ENCODE measurements at places on chromosomes 5 and 9. TPM values are rescaled to one million over a fixed set of nuclear protein-coding genes. Genes with fewer than 3 reads are reported as not detected.

AFAP1L1 gene
- total RNA-seq = not detected

DNA sequence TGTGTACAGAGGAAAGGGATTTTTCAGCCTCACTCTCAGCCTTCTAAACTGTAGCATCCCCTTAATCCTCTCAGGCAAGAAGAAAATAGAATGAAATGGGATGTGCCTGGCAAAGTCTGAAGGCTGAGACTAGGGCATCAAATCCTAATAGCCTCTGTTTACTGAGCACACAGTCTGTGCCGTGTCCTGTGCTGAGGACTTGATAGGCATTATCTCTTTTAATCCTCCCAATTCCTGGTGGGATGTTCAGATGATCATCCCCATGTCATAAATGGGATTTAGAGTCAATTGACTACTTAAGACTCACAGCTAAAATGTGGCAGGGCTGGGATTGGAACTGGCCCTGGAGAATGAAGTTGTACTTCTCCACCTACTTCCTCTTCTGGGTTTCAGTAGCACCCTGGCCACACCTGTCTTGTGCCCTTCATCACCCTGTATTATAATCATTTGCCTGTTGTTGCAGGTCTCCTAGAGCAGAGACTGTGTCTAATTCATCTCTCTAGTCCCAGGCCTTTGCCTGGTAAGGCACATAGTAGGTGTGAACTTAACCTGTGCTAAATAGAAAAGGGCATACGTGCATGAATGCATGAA, 81.0 kb downstream of the WWC1 start:
- no peak overlapping the region for H3K27ac ChIP-seq
- DNase-seq = no peak
- H3K27me3 ChIP-seq = no peaks in the 10 kb centered on the region
- no peak overlapping the region for H3K4me3 ChIP-seq

DNA sequence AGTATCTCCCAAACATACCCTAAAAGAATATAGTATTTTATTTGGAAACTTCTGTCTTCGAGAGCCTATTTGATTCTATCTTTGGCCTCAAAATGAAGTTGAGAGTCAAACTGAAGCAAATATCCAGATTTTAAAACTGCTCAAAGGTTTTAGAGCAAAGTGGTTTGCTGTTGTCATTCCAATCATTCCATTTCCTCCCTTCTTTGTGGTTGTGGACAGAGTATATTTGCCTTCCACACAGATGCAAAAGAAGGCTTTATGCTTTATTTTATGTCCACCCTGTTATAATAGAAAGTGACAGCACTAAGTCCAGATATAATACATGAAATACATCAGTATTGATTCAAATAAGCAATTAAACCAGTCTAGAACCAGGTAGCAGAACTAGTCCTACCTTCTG, 12.4 kb downstream of the GZMK start:
- no peak overlapping the region for H3K4me3 ChIP-seq
- H3K4me1 ChIP-seq = peaks cover 55% of the 10 kb centered on the region
- no peaks in the 10 kb centered on the region for H3K27me3 ChIP-seq
- DNase-seq = no peak
- peaks cover 33% of the 10 kb centered on the region for H3K36me3 ChIP-seq
- H3K27ac ChIP-seq = peak overlapping the region; percentile 98

DNA sequence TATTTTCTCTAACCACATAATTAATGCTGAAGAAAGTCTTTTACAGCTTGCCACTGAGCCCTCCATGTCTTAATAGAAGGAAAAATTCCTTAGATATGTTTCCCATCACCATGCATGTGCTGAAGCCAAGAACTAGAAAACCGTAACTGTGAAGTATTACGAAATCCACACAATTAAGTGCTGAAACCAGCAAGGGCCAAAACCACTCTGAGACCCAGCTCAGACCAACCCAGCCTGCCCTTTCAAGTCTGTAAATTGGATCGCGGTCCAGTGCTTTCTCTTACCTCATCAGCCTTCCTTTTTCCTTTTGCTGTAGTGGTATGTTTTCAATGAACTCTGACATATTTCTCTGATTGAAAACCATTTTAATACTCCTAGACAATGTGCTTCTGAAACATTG, 26.3 kb downstream of the SEMA5A start:
- H3K4me3 ChIP-seq = no peak overlapping the region
- no peaks in the 10 kb centered on the region for H3K27me3 ChIP-seq
- H3K4me1 ChIP-seq = no peaks in the 10 kb centered on the region
- no peak overlapping the region for H3K27ac ChIP-seq

DNA sequence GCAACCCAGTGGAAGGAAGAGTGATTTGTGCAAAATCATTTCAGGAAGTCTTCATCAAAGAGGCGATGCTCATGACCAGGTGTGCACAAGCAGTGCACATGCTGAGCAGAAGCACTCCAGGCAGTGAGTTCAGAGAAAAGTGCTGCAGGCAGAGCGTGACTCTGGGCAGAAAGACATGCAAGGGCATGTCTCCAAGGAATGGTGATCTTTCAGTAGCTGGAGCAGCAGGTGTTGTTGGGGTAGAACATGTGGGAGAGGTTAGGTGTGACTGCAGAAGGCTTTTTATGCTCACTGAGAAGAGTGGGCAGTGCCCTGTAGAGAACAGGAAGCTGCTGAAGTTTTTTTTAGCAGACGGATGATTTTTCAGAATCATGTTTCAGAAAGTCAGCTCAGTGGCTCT, 545.4 kb upstream of the TLE4 start:
- no peak for DNase-seq
- H3K36me3 ChIP-seq = no peaks in the 10 kb centered on the region
- H3K27ac ChIP-seq = no peak overlapping the region
- H3K4me1 ChIP-seq = no peaks in the 10 kb centered on the region
- no peaks in the 10 kb centered on the region for H3K27me3 ChIP-seq

INSL4 gene
- total RNA-seq = not detected

DNA sequence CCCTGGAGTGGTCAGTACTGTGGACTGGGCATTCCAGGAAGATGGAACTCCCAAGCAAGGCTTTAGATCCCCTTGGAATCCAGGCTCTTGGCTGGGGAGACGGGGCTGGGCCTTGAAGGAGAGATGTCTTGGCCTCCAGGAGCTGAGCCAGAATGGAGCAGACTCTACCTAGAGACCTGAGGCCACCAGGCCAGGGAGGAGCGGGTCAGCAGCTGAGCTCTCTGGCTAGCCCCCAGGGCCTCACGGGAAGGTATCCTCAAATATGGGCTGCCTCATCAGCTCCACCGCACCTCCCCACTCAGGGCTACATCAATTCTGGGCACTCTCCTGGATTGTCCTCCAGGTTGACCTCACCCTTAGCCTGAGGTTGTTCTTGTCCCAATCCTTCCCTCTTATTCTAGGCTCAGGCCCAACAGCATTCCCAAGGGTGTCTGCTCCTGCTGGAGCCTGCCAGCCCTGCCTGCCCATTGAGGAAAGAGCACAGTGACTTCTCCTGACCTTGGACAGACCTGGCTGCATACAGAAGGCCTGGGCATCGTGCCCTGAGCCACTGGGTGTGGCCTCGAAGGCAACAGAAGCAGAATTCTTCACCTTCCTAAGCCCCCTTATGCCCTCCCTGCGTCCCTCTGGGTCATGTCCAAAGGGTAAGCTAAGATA, 3.0 kb upstream of the PDLIM4 start:
- H3K4me3 ChIP-seq = no peak overlapping the region
- H3K27ac ChIP-seq = no peak overlapping the region
- H3K4me1 ChIP-seq = no peaks in the 10 kb centered on the region
- no peak for DNase-seq
- H3K27me3 ChIP-seq = peaks cover 22% of the 10 kb centered on the region

TEK gene
- total RNA-seq = not detected

DNA sequence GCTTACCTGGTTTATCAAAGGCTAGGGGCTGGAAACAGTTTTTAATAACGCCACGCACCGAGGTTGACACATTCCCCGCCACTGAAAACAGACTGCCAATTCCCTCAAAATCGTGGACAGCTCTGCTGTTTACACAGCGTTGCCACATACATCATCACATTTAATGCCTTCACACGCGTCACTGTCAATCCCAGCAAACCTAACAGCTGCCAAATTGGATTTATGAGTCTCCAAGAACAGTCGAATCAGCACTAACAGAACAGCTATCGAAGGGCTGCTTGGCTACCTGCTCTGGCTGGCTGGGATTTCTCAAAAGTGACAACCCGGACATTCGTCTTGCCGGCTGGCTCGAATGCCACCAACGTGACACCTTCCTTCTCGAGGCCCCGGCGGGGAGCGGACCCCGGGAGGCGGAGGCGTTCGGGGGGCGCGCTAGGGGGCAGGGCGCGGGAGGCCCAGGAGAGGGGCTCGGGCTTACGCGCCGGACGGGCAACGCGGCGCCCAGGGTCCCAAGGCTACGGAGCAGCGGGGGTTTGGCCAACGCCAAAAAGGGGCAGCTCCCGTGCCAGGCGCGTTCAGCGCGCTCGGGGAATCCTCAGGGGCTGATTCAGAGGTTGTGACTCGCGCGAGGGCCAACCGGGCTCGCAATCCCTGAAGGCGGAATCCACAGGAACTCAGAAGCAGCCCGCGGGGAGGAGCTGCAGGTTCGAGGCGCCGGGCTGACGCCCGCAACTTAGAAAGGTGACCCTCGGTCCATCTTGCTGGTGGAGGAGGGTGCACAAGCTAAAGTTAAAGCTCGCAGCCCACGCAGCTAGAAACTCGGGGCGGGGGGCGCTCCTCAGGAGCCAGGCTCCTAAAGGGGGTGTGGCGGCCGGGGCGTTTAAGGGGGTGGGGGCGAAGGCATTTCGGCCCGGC, 1.2 kb downstream of the CDC14B start:
- no peak overlapping the region for H3K27ac ChIP-seq
- DNase-seq = peak; percentile 17
- peak overlapping the region; percentile 37 for H3K4me3 ChIP-seq
- H3K36me3 ChIP-seq = no peaks in the 10 kb centered on the region
- peaks cover 42% of the 10 kb centered on the region for H3K27me3 ChIP-seq

- no peaks in the 10 kb centered on the region for H3K36me3 ChIP-seq
- H3K27me3 ChIP-seq = peaks cover 2% of the 10 kb centered on the region
- H3K4me1 ChIP-seq = no peaks in the 10 kb centered on the region
Observed at GRCh38 chr5:122668552-122668951, 106.3 kb upstream of the SNX2 start.

GRCh38 chr5:116396476-116397099, 178.0 kb downstream of the SEMA6A start:
- no peaks in the 10 kb centered on the region for H3K27me3 ChIP-seq
- no peak overlapping the region for H3K27ac ChIP-seq
- no peak for DNase-seq

CARD9 gene
- total RNA-seq = 1.3 TPM

CCNO gene
- total RNA-seq = 0.15 TPM

- H3K4me1 ChIP-seq = peaks cover 66% of the 10 kb centered on the region
- no peak overlapping the region for H3K27ac ChIP-seq
- peaks cover 22% of the 10 kb centered on the region for H3K36me3 ChIP-seq
- H3K4me3 ChIP-seq = no peak overlapping the region
- no peak for DNase-seq
- H3K27me3 ChIP-seq = no peaks in the 10 kb centered on the region
Observed at GRCh38 chr5:172003746-172004145, 2.7 kb downstream of the FBXW11 start.

DNA sequence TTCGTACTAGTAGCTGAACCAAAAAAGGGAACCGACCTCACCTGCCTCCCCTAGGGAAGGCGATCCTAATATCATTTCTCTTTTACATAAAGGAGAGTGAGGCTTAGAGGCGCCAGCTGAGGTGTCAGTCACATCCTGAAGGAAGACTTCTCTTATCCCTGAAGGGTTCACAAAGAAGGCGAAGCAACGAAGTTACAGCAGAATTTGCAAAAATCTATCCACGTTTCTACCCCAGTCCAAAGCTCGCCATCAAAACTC, 598 bp upstream of the KIAA1191 start:
- peak overlapping the region; percentile 92 for H3K27ac ChIP-seq
- no peak for DNase-seq
- H3K27me3 ChIP-seq = no peaks in the 10 kb centered on the region
- H3K4me3 ChIP-seq = peak overlapping the region; percentile 97
- H3K36me3 ChIP-seq = peaks cover 22% of the 10 kb centered on the region
- H3K4me1 ChIP-seq = peaks cover 44% of the 10 kb centered on the region

DNA sequence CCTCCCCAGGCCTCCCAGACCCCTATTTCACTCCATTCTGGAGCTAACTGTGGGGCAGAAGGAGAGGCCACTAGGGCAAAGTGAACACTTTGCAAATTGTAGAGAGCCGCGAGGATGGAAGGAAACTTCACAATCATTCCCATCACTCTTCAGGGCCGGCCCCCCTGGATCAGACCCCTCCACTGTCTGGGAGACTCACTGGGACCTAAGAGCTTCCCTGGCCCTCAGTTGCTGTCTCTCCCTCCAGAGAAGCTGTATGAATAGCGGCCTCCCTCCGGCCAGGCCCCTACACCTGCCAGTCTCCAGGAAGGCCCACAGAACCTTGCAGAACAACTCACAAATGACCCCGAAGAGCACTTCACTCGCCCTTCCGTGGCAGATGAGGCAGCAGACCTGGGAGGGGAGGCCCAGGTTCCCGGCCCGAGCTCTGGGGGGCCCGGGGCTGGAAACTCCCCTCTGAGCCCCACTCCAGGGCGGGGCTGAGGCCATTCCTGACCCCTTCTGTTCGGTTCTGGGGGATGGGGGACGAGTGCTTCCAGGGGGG, 141.9 kb upstream of the IER5L start:
- peak; percentile 12 for DNase-seq
- no peaks in the 10 kb centered on the region for H3K36me3 ChIP-seq
- no peak overlapping the region for H3K4me3 ChIP-seq
- peaks cover 3% of the 10 kb centered on the region for H3K27me3 ChIP-seq

DNA sequence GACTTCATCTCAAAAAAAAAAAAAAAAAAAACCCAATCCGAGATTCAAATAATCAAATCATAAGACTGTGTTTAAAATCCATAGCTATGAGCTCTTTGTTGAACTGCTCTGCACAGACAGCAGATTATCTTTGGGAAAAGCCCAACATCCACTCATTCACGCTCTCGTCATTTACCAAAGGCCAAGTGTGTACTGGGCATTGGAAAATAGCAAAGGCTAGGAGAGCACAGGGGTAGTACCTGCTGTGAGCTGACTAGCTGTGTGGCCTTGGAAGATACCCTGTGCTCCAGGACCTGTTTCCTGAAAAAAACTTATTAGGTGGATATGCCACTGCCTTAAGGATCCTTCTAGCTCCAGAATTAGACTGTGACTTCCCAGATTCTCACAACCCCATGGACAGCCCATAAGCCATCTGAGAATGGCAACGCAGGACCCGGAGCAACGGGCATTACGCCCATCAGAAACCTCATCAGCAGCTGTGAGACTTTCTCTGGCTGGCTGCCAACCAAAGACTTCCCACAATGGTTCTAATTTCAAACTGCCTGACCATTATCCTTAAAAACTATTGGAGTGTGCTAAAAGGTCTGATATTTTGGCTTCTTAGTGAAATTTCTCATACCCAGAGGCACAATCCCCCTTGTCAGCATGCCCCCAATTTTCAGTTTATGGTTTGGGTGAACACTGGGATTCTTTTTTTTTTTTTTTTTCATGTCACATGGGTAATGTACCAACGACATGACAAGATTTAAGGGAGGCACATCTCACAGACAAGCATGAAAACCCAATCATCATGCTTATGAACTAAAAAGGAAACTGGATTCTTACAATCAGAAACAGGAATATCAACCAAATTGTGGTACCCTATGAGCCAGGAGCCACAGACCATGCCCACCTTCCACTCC, 16.8 kb downstream of the SERINC5 start:
- peak overlapping the region; percentile 31 for H3K27ac ChIP-seq
- DNase-seq = no peak
- peaks cover 76% of the 10 kb centered on the region for H3K36me3 ChIP-seq
- H3K4me1 ChIP-seq = peaks cover 54% of the 10 kb centered on the region
- no peak overlapping the region for H3K4me3 ChIP-seq
- H3K27me3 ChIP-seq = no peaks in the 10 kb centered on the region

NSG2 gene
- not detected for total RNA-seq

GABRA6 gene
- not detected for total RNA-seq
